ENCODE measurements at places on chromosomes 3 and 15.

- no peak for DNase-seq
Observed at GRCh38 chr15:41568350-41569017, 9.5 kb downstream of the TYRO3 start.

- DNase-seq, result no peak
Observed at GRCh38 chr3:86828751-86829150, 162.2 kb downstream of the VGLL3 start.

GRCh38 chr3:32553973-32554372 is 16.7 kb downstream of the DYNC1LI1 start:
- no peak for DNase-seq

DNA sequence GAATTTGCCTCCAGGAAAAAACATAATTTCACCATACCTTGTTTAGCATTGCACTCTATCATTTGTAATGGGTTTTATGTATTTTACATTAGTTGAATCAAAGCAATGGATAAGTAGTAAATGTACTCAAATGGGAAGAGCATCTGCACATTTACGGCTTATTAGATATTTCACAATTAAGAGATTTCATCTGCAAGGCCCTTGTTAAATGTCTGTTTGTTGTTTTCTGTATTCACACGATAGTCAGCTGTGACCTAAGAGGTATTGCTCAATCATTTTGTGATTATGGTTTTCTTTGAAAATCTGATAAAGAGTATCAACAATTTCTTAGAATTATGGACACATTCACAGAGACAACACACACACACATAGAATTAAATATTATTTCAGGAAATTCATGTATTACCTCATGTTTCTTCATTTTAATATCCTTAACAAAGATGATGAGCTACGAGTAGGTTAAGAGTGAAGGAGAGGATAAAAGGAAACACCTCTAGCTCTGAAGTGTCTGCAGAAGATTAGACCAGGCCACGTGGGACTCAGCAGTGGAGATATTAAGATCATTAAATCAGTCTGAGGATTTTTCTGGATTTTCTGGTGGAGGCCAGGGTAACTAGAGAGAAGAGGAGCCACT is 121.9 kb upstream of the POU1F1 start:
- no peak for DNase-seq

DNA sequence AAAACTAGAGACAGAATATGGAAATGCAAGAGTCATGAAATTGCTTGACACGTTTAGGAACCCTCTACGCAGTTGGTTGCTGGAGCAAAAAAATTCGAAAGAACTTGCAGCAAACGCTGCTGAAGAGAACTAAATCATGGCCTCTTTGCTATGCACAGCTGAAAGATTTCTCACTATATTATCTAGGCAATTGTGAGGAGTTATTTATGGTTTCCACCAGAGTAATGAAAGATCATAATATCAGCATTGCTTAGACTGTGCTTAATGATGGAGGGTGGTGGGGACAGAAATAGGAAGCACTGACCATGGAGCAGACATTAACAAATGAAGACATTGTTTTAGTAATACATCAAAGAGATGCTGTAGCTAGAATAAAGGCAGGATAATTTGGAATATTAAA is 593.4 kb upstream of the ZNF717 start:
- no peak for DNase-seq

GRCh38 chr3:21795152-21795837 is 44.3 kb upstream of the ZNF385D start:
- DNase-seq, result no peak

GRCh38 chr3:160486459-160486869 is 36.9 kb upstream of the TRIM59 start:
- peak; percentile 10 for DNase-seq

DNA sequence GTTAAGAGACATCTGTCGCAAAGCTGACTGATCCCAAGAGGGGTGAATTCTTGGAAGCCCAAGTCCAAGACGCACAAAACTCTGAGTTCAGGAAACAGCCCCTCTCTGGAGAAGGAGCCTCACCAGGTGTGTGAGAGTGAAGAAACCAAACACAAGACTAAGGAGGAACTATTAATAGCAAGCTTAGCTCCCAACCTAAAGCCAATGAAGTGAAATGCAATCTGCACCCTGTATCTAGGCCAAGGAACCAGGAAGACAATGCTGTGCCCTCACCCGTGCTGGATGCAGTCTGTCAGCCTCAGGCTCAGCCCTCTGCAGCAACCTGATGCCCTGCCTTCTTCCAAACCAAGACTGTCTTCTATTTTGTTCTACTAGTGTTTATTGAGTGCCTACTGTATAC is 22.5 kb upstream of the THBS1 start:
- DNase-seq, result no peak

GRCh38 chr3:23805210-23805632 is 534 bp upstream of the UBE2E1 start:
- DNase-seq, result no peak

DNA sequence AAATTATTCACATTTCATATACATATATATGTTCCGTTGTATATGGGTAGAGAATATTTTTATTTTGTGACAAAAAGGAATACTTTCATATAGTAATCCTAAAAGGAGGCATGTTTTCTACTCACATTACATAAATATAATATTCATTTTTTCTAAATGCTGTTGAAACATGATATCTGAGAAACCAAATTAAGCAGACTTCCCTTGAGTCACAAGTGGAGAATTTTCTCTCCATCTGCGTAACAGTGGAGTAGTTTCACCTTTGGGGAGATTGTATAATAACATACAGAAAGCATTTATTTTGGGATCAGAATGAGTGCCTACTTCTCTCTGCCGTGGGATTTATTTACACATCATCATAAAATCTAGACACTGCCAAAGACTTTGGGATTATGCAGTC is 849.8 kb downstream of the NSUN3 start:
- no peak for DNase-seq

GRCh38 chr3:114213292-114213626 is 24.1 kb downstream of the ZNF80 start:
- no peak for DNase-seq

GRCh38 chr3:109137761-109138160 is 1.2 kb downstream of the C3orf85 start:
- DNase-seq, result no peak

DNA sequence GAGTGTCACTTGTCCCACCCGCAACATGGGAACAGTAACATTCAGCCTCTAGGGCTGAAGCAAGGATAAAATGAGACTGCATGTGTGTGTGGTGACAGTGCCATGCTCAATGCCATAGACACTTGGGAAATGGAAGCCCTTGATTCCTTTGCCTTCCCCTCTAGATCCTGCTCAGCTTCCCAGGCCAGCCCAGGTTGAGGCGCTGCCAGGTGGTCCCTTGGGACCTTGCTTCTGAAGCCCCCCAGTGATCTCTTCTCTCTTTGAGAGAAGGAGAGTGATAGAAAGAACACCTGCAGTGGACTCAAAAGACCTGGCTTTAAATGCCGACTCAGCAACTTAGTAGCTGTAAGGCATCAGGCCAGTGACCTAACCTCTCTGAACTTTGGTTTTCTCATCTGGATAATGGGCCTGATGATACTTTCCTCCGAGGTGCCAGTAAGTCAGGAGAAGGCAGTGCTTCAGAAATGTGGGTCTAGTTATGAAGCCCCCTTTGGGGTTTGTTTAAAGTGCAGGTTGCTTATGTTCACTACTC is 144.5 kb downstream of the RPLP1 start:
- DNase-seq, result no peak

- peak; percentile 27 for DNase-seq
Observed at GRCh38 chr15:52783929-52784798, 6.0 kb downstream of the ONECUT1 start.

- no peak for DNase-seq
Observed at GRCh38 chr15:93493172-93493571, 404.2 kb upstream of the RGMA start.

DNA sequence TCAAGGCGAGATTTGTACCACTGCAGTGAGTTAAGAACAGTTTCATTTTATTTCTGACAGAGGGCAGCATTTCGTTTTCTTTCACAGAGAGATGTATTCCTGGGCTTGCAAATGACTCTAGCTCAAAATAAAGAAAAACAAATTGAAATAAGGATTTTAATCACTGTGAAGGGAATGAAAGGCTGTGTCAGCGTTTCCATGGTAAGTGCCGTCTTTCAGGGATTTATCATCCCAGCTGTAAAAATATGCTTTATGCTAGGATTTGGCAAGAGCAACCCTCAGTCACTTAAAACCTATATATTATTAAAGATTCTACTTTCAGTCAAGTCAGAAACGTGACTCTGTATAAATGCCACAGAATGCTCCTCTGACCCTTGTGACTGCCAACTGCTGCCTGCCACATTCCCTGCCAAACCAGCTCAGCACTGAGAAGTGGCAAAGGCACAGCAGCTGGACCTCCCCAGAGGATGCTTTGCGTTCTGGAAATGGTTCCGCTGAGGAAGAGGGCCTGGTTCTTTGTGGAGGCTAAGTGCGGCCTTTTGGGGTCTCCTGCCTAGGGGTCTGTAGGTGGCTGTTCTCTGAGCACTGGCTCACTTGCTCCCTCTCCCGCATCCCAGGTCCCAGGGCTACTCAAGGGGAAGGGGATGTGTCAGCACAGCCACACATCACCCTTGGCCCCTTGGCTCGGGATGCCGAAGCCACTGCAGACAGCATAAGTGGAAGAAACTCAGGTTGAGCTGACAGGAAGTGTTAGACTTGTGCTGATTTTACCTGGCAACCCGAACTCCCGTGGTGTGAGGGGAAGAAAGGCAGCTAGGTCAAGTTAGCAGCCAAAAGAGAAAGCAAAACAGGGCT is 56.6 kb upstream of the POMGNT2 start:
- peak; percentile 74 for DNase-seq

GRCh38 chr3:157045238-157045850 is 114.6 kb downstream of the CCNL1 start:
- DNase-seq, result no peak

DNA sequence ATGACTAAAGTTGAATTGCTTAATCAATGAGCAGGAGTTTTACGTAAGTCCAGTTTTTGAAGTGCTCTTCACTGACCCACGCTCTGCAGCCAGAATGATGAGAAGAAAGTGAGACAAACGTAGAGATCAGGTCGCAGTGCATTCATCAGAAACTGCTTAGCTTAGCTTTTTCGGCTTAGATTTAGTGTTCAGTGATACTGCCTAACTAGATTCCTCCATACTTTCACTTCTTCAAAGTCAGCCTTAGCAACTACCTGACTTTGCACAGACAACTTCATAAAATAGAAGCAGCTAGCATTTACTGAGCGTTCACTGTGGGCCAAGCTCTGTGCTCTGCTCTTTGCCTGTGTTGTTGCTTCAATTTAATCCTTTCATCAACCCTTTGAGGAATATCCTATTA is 116.1 kb downstream of the KCNH8 start:
- DNase-seq, result no peak

- no peak for DNase-seq
Observed at GRCh38 chr3:72331076-72331475, 517.2 kb downstream of the SHQ1 start.

- DNase-seq, result no peak
Observed at GRCh38 chr15:99399618-99400017, 148.3 kb downstream of the LRRC28 start.

- no peak for DNase-seq
Observed at GRCh38 chr3:189040656-189041335, 131.0 kb upstream of the TPRG1 start.

GRCh38 chr3:62723166-62723913 is 151.9 kb downstream of the CADPS start:
- DNase-seq, result no peak

DNA sequence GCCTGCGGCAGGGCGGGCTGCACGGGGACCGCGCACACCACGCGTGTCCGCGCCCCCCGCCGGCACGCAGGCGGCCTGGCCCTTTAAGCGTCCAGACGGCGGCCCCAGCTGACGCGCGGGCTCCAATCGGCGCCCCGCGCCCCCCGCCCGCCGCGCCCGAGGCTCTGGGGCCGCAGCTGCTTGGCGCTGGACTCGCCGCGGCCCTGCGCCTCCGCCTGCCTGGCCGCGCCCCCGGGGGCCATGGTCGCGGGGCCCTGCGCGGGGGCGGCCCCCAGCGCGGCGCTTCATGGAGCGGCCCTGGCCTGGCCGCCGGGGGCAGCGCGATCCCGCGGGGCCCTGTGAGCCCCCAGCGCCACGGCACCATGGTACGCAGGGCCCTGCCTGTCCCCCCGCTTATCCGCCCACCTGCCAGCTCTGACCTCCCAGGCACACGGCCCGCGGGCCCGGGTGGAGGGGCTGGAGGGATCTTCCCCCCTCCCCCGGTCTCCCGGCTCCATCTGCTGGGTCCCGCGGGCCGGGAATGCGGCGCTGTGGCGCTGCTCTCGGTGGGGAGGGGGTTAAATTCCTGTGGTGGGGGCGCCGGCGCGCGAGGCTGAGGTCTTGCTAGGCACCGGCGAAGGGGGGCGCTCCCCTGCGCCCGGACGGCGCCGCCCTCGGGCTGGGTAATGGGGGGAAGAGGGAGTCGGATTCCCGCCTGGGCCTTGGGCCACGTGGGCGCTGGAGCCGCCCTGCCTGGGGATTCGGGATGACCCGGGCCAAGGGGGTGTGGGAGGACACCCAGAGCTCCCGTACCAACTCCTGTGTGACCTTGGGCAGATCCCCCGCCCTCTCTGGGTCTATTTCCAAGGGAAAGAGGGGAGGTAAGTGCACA is 1.1 kb downstream of the ZBTB47 start:
- DNase-seq, result no peak

GRCh38 chr15:58521293-58521991 is 89.7 kb downstream of the LIPC start:
- DNase-seq, result no peak

DNA sequence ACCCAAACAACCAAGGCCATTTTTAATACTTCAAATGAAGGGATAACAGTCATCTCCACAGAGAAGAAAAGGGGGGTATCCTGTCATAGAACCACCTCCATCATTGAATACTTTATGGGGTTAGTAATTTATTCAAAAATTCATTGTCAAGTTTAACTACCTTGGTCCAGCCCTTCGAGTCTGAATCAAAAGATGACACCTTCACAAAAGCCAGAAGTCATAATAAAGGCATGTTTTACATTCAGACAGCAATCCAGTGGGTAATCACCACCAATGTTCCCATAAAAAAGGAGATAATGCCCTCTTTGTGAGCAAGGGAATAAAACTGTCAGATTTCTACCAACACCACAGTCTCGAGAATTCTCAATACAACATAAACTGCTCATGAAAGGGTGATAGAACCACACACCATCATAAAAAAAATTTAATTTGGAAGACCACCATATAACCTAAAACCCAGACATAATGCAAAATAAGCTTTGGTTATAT is 145.6 kb upstream of the ZBTB20 start:
- DNase-seq, result no peak

Data from CD4-positive, alpha-beta T cell treated with Interleukin-17A for 4 hours (primary cell).